ENCODE measurements at places on chromosomes 7 and 10.

DNA sequence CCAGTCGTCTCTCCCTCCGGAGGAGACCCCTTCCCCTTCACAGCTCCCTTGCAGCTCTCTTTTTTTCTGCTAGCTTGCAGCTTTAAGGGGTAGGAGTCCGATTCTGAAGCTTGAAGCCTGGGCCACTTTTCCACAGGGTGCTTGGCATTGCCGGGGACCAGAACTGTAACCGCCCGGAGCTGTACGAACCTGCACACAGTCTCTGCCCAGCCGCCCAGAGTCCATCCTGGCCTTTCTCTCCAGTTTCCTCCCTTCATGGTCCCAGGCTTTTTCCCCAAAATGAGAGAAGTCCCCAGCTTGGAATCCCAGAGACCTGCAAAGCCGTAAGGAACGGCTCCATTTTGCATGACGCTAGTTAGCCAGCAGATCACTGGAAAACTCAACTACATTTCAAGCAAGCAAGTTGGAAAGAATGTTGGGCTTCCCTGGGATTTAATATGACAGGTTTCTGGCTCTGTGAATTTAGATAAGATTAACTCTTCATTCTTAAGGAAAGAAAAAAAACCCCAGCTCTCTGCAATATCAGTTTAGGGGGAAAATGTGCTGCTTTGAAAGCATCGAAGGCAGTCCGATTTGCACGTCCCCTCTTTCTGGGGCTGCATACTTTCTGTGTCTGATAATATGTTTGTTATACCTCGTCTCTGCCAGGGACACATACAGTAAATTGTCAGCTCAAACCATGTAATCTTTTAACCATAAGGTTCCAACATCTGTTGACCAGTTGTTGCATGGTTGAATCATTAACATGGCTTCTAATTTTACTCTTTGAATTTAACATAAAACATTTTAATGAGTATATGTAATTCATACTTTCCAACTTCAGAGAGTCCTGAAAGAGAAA, 190.0 kb upstream of the LYZL2 start:
- DNase-seq = no peak

GRCh38 chr7:50492770-50493519, 42.8 kb upstream of the FIGNL1 start:
- DNase-seq = no peak

- no peak for DNase-seq
Observed at GRCh38 chr7:104982308-104983075, 31.5 kb upstream of the KMT2E start.

DNA sequence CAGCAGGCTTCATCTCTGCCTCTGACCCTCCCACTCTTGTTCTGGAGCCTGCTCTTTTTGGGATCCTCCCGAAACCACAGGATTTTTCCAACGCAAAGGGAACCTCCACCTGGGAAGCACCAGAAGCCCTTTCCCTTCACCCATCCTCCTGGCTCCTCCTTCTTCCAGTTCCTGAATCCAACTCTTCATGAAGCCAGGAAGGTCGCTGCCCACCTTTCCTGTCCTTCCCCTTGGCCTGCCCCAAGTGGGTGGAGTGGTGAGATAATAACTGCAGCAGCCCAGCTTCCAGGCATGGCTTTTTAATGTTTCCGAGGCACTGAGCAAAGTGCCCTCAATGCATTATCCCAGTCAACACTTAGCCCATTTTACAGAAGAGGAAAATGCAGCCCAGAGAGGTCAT, 70.8 kb upstream of the EEPD1 start:
- DNase-seq = no peak

All from SK-N-MC (cell line).